Left ventricle myocardium inferior (tissue), 1 donor: ENCODE measurements at places on chromosomes 5 and 9.

DNA sequence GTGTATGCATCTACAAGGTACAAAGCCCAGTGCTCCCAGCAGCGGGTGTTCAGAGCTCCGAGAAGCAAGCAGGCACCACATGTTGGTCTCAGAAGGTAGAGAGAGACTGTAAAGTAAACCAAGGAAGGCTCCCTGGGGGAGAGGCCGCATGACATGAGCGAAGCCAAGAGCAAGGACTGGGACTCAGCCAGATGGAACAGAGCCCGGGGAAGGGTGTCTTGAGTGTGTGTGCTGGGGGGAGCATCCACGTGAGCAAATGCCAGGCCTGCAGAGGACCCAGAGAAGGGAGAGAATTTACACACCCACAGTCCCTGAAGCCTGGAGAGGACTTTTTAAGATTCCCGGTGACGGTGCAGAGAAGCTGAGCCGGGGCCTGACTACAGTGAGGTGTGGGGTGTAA lies 15.2 kb upstream of the KCNIP1 start:
- DNase-seq = no peak

- no peak for DNase-seq
Observed at GRCh38 chr5:34663771-34664496, 7.8 kb downstream of the RAI14 start.

DNA sequence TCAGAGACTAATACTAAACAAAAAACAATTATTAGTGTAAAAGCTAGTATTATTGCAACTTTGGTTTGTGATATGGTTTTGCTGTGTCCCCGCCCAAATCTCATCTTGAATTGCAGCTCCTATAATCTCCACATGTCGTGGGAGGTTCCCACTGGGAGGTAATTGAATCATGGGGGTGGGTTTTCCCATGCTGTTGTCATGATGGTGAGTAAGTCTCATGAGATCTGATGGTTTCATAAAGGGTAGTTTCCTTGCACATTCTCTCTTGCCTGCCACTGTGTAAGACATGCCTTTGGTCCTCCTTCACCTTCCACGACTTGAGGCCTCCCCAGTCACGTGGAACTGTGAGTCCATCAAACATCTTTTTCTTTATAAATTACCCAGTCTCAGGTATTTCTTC lies 325.9 kb upstream of the DAB2 start:
- DNase-seq = no peak

DNA sequence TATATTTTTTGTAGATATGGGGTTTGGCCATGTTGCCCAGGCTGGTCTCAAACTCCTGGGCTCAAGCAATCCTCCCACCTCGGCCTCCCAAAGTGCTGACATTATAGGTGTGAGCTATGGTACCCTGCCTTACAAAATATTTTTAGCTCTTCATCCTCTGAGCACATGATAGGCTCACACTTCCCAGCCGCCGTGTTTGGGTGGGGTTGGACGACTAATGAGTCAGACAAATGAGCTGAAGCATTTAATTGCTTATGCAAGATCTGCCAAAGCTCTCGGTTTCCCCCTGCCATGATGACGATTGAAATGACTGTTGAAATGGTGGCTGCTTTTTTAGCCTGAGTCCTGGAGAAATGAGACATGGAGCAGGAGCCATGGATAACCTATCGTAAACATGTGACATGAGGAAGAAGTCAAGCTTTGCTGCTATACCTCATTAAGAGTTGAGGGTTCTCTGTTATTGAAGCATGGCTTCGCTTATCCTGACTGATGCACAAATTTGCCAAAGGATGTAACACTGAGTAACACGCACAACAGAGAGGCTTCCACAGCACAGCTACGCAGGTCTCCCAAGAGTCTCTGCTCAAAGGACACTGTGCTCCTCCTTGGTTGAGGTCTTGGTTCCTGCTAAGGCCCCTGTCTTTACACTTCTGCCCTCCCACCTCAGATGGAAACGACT lies 48.2 kb upstream of the GFPT2 start:
- DNase-seq = no peak

GRCh38 chr5:80117446-80117845 lies 82.3 kb downstream of the THBS4 start:
- no peak for DNase-seq

- DNase-seq = no peak
Observed at GRCh38 chr5:67543720-67544270, 347.2 kb upstream of the CD180 start.

DNA sequence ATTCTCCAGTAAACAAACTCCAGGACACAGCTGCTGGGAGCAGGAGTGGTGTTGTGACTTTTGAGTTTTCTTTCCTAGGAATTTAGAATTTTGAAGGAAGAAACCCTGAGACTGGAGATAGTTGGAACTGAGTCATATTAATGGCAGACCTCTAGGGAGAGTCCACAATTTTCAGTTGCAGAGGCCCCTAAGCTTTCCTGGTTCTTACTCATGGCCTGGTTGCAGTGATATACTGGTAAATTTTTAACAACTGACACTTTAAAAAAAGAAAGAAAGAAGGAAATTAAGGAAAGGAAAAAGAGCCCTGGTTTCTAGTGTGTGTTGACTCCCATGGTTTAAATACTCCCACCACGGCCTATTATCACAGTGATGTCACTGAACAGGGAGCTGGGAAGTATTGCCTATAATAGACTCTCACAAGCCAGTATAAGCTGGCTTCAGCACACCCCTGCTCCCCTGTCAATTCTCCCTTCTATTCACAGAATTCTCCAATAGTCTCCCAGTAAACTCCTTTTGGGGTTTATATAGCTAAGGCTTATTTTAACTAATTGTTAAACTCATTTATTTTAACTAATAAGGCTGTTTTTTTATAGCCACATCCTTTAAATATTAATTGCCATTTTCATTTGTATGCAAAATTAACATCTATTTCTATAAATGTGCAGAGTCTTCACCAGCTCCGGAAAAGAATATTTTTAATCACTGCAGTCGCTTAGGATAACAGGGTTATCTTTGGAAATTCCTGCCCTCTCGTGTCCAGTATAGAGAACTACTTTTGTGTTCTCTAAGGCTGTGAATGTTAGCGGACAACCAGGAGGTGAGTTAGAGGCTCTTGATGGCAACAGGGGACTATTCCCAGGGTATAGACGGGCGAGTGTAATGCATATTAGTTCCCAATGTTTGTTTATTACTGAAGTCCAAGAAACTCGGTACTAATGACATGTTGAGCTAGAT lies 59.7 kb downstream of the GGTA1 start:
- no peak for DNase-seq

DNA sequence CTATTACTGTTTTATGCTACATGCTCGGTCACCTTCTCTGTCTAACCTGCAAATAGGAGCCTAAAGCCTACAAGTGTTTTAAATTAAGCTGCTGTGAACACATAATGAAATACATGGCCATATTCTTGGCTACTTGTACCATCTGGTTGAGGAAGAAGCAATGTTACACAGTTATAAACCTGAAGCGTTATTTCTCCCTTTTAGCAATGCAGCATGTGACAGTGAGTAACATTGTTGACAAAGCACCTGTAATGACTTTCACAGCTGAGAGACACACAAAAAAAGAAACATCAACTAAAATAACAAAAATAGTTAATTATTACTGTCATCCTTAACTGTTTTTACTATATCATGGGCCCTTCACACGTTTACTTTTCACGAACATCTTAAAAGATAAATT lies 146.9 kb downstream of the RORB start:
- no peak for DNase-seq

DNA sequence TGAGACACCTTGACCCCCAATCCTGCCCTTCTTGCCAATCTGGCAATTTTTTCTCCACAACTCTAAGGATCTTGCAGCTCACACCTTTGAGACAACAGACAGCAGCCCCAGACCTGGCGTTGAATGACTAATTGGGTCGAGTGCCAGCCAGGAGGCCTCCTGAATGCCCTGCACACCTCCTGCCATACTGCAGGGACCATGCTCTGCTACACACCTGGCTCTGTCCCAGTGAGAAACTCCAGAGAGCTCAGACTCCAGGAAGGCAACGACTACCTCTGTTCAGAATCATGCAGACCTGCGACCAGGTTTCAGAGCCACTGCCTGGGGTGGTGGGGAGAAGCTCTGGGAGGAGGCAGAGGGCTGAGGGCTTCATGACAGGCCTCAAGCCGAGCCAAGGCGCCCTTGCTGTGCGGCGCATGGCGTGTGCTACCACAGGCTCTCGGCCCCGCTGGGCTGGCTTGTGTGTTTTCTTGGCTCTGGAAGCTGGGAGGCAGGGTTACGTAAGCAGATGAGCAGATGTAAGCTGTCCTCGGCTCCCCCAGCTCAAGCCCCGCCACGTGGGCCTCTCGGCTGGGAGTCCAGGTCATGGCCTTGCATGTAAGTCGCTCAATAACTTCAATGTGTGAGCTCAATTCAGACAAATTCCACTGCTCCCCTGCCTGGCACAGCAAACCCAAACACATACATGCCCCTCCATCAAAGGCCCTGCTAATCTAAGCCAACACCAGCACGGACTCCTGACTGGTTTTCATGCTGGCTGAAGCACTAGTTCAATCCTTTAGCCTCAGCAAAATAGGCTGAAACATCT lies 27.5 kb downstream of the B4GALT1 start:
- DNase-seq = peak; percentile 87

DNA sequence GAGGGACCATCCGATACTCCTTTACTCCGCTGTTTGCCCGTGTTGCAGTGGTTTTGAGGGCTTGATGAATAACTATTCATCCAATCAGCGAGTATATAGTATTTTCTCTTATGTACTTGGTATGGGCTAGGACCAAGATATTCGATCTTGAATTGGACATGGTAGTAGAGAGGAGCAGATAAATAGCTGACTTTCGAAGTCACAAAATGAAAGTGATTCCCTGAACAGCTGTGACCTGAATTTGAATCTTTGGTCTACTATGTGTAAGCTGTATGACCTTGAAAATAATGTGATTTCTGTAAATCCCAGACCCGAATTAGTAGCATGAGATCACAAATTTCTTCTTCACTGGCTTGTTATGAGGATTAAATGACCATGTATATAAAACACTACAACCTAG lies 134.4 kb downstream of the TUSC1 start:
- no peak for DNase-seq

GRCh38 chr9:126558051-126558665 lies 55.6 kb upstream of the LMX1B start:
- DNase-seq = peak; percentile 46

GRCh38 chr5:14261856-14262611 lies 118.9 kb downstream of the TRIO start:
- no peak for DNase-seq

GRCh38 chr9:68964102-68964541 lies 49.8 kb downstream of the PRKACG start:
- DNase-seq = no peak

GRCh38 chr5:108798513-108799265 lies 51.0 kb downstream of the FER start:
- DNase-seq = no peak

- DNase-seq = no peak
Observed at GRCh38 chr5:99543841-99544240, 615.0 kb upstream of the CHD1 start.

DNA sequence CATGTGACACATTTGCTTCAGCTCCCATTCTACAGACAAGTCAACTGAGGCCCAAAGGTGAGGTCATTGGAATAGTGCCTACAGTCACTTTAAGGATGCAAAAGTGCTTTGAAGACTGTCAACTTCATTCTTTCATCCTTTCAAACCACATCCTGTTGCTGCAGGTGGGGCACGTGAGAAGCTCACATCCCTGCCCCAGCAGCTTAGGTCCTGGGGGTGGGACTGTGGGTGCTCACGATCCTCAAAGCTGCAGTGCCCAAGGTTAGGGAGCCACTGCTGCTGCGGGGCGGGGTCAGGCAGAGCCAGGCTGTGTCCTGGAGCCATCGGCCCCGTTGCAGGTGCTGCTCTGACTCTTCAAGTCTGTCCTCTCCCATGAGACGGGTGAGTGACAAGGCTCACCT lies 57.9 kb upstream of the IER5L start:
- DNase-seq = no peak
